ENCODE measurements at places on chromosomes 7 and 10.

- peak; percentile 92 for DNase-seq
Observed at GRCh38 chr10:72319416-72320254, 35.1 kb downstream of the DNAJB12 start.

GRCh38 chr7:117044664-117045063, 91.4 kb downstream of the ST7 start:
- no peak for DNase-seq

DNA sequence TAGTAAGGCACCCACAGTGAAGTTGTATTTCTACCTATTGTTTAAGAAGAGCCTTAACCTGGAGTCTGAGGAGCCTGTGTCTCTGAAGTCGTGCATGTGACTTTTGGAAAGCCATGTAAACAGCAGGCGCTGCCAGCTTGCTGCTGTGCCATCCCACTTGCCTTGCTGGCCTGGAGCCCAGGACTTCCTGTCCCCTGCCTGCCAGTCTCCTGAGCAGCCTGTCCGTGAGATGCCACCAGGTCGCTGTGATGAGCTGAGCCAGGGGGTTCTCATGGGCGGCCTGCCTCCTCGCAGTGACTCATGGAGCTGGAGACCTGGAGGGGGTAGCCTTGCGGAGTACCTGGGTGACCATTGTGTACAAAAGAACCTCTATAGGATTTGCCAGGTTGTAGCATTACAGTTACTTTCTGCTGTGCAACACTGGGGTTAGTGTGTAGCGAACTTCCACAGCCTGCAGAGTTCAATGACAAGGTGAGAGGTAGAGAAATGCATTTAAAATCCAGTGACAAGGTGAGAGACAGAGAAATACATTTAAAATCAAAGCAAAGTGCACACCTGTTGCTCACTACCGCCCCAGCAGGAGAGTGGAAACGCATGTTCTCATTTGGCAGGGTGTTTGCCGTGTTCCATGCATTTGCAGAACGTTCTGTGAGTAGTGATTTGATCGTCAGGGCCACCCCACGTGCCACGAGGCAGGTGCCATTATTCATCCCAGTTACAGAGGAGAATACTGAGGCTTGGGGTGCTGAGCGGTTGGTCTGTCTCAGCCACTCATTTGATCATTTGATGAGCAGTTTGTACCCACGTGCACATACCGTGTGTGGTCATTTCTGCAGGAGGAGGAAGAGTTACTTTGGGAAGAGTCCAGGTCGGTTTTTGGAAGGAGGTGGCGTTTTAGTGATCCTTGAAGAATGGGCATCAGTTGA, 36.6 kb upstream of the BHLHA15 start:
- no peak for DNase-seq

DNA sequence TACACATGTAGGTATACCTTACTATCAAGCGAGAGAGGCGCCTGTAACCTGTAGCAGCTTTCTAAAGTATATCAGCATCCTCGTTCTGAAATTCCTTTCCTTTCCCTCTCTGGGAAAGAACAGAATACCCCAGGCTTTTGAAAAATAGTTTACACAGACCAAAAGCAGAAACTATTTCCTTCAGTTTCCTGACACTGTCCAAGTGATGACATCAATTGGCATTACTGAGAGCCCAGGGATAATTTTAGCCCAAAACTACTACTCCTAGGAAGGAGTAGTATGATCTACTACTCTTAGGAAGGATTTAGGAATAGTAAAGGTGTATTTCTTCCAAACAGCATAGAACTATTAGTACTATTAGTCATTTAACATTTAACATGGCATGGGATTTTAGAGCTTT, 6.0 kb downstream of the GNG11 start:
- DNase-seq = peak; percentile 6

DNA sequence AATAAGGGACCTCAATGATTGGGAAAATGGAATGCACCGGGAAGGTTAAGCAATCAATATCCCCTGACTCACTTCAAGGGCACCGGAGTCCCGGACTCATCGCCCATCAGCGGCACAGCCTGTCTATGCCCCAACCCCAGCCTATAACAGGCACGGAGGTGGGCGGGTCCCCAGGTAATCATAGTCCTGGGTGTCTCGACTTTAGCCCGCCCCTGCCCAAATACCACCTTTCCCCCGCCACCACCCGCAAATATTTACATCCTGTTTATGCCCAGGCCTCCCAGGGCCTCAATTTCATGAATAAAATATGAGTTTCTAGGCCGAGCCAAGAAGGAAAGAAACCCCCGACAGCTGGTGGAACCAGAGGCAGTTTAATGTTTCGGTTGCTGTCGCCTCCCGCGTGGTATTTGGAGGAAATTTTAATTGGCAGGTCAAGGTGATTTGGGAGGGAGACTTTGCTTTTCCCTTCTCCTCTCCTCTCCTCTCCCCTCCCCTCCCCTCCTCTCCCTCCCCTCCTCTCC, 15.6 kb upstream of the RFC2 start:
- peak; percentile 70 for DNase-seq

DNA sequence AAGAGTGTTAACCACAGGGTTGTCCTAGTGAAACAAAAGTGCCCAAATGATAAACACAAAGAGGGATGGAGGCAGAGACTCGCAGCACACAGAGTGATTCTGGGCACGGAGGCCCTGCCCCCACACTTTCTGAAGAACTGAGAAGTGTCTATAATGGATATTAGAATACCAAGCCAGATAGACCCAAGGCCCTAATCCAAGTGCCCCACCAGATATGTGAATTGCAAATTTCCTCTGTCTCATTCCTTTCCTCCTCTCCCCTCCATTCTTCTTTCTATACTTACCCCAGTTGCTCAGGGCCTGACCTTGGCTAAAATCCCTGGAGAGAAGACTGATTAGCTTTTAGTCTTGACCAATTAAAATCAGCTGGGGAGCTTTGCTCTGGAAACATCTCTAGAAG, 106.8 kb upstream of the AOAH start:
- no peak for DNase-seq

GRCh38 chr7:112938863-112939573, 147.6 kb downstream of the GPR85 start:
- peak; percentile 47 for DNase-seq

DNA sequence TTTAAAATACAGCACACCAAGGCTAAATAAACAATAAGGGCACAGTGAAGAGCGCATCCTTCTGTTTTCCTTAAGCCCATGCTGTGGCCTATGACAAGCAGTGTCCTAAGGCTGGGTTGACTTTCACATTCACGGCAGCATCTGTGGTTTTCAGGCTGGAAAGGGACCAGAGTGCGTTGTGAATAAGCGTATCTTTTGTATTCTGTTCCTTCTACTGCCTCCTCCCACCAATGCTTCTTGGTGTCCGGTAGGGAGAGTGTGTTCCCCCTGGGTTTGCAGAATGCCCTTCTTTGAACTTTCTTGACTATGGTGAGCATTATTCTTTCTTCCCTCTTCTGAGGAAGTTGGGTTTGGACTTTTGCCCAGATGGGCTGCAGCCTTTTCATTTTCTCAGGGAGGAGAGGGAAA, 73.6 kb downstream of the ABCA13 start:
- peak; percentile 65 for DNase-seq

DNA sequence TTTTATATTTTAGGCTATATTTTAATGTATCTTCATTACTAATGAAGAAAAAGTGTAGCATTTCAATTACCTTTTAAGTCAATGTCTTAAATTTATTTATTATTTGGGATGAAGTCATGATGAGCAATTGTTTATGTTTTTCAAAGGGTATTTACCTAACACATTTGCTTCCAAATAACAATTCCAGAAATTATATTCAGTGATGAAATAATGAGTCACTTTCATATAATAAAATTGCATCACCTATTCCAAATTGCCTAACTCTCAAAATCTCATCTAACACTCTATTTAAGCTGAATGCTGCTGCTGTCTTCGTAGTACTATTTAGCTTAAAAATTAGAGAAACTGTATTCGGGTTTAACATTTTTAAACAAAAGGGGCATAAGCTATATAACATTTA, 97.7 kb downstream of the PRKG1 start:
- DNase-seq = peak; percentile 15

DNA sequence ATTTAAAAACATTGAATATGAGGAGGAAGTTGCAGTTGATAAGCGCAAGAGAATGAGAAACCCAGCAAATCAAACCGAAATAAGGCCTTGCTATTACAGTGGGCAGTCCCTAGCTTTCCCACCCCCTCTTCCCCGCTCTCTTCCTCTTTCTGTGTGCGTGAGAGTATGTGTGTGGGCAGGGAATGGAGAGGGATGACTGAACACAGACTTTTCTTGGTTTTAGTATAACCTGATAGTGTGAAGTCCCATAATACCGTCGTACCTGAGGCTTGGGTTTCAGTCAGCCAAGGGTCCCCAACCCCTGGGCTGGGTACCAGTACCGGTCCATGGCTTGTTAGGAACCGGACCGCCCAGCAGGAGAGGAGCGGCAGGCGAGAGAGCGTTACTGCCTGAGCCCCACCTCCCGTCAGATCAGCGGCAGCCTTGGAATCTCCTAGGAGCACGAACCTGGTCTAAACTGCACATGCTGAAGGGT, 255.3 kb downstream of the CELF2 start:
- DNase-seq = no peak

DNA sequence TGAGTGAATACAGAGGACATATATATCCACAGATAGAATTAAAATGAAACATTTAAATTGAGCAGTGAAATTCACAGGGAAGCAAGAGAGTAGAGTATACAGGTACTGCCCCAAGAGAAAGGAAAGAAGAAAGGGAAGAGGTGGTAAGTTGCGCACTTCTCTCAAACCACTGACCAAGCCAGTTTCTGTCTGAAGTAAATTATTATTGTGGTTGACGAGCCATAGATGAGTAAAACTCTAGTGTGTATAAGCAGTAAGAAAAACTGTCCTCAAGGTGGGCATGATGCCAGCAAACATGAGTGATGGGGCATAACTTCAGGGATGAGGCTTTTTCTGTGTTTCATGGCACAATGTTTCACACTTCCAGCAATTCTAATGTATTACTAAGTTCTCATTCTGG, 4.4 kb upstream of the BET1 start:
- DNase-seq = peak; percentile 21

DNA sequence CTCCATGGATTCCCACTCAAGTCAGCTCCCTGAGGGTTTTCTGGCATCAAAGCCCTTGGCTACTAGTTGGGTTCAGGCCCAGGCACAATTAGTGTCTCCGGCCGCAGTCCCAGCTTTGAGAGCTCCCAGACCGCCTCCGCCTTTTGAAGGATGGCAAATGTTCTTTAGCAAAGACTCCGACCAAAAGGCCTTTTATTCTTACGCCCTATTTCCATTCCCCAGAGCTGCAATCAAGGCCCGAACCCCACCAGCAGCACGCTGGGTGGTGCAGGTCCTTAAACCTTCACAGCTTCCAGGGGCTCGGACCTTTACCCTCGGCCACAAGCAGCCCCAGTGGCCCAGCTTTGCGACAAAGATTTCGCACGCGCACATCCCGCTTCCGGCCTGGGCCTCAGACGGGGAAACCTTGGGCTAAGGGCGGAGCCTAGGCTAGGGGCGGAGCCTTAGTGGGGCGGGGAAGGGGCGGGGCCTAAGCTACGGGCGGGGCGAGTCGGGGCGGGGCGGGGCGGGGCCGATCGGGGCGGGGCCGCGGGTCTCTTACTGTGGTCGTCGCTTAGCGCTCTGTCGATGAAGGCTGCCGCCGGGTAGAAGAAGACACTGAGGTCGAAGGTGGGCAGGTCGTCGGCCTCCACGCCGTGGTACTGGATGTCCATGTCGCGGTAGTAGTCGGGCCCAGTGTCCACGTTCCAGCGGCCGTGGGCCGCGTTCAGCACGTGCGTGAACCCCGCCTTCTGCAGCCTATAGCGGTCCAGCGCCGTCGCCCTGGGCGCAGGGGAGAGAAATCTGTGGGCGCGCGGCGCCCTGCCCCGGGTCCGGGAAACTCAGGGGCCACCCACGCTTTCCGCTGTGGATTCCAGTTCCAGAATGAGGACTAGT, 68.0 kb upstream of the SAMD8 start:
- DNase-seq = no peak

DNA sequence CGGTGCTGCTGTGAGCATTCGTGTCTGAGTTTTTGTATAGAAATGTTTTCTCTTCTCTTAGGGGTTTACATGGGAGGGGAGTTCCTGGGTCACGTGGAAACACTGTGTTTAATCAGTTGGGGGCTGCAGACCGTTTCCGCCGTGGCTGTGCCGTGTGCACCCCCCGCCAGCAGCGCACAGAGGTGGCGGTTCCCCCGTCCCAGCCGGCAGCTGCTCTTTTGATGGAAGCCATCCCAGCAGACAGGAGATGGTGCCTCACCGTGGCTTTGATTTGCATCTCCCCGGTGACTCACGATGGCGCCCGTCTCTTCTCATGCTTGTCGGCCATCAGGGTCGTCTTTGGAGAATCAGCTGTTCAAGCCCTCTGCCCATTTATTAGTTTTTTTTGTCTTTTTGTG, 34.9 kb upstream of the FOXL3 start:
- DNase-seq = no peak

DNA sequence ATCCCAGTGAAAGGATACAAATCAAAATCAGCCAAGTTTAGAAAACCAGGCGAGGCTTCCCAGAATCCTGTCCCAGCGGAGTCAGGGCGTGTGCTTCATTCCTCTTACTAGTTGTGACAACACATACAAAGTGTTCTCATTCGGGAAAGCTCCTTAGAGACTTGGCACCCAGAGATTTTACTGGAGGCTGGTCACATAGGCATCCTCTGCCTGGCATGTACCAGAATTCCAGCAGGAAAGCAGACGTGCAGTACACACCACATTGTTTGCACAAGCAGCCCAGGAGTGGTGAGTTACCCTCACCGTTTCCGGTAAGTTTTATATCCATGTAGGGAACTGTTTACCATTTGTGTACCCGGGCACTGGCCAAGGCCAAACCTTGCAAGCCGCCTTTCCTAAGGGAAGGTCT, 34.9 kb downstream of the MMRN2 start:
- no peak for DNase-seq

DNA sequence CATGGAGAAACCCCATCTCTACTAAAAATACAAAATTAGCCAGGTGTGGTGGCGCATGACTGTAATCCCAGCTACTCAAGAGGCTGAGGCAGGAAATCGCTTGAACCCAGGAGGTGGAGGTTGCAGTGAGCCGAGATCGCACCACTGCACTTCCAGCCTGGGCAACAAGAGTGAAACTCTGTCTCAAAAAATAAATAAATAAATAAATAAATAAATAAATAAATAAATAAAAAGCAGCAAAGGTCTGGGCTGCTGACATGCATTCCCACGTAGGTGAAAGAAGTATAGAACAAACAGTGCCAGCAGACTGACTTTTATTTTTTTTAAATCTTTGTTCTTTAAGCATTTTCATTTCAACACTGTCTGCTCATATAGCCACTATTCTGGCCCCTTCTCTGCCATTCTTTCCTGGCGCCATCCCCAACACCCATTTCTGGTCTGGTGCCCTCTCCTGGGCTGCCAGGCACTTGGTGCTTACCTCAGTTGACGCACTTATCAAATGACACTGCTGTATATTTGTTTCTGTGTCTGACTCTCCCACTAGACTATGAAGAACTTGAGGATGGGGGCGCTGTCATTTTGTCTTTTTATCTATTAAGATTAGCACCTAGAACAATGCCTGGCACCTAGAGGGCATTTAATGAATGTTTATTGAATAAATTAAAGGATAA, 15.6 kb downstream of the FAM107B start:
- DNase-seq = no peak

- no peak for DNase-seq
Observed at GRCh38 chr7:96770758-96771157, 61.1 kb upstream of the SEM1 start.

GRCh38 chr7:16978358-16979244, 96.8 kb upstream of the AGR3 start:
- peak; percentile 86 for DNase-seq

Measured in EH (cell line).